CD14-positive monocyte (primary cell): ENCODE measurements at places on chromosomes 2 and 18.

- peak; percentile 30 for DNase-seq
Observed at GRCh38 chr2:47724221-47724981, 58.5 kb upstream of the MSH6 start.

DNA sequence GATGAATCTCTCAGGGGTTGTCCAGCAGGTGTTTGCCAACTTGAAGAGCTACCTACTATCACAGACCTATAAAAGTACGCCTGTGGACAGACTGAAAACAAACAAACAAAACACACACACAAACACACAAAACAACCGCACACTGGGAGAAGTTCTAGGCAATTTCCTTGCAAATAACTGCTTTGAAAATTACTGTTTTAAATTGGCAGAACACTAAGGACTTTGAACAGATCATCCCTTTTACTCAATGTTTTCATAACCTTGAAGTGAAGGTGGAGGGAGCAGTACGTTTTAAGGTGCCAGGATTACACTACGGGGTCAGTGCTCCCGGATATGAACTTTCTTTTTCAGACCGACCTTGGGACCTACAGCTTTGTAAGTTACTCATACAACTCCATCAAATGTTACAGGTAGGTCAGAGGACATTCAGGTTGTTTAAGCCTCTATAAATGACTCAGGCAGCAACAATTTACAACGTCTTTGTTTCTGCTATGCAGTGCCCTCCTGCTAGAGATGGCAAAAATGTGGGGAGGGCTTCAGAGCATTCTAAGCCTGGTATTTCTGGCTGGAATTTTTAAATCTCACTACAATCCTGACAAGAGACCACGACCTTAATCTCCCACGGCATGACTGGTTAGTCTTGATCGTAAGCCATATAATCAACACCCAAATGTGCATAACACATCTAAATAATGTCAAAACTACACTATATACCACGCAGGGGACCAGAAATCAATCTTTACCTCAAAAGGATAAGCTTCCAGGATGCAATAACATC, 1.4 kb upstream of the SLC20A1 start:
- DNase-seq, result no peak

DNA sequence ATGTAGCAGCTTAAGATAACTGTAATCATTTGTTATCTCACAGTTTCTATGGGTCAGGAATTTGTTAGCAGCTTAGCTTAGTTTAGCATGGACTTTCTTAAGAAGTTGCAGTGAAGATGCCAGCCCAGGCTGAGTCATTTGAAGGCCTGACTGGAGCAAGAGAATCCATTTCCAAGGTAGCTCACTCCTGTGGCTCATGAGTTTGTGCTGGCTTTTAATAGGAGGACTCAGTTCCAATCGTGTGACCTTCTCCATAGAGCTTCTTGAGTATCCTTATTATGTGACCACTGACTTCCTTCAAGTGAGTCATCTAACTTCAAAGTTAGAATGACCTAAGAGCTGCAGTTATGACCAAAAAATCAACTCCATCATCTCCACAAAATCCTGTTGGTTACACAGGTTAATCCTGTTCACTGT, 1.4 kb downstream of the GPATCH11 start:
- peak; percentile 48 for DNase-seq

- no peak for DNase-seq
Observed at GRCh38 chr2:49857371-49858112, 703.2 kb upstream of the FSHR start.

DNA sequence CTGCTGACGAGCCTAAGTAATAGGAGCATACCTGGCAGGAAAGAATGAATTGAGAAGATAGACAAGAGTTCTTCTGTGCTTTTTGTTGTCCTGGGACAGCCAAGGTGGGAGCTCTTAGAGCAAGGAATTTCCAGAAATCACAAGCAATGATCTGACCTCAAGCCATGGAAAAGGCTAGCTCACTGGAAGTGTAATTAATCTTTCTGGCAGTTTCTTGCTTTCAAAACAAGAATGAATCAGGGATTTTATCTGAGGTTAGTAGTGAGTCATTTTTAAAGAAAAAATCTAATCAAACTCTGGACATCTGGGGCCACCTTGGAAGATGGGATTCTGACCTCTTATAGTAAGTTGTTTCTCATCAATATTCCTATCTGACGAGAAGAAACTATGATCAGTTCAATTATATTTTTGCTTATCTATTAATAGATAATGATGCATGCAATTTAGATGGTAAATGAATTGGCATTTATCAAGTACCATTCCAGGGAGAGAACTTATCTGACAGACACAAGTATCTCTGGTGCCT, 98.0 kb downstream of the ADCYAP1 start:
- no peak for DNase-seq

DNA sequence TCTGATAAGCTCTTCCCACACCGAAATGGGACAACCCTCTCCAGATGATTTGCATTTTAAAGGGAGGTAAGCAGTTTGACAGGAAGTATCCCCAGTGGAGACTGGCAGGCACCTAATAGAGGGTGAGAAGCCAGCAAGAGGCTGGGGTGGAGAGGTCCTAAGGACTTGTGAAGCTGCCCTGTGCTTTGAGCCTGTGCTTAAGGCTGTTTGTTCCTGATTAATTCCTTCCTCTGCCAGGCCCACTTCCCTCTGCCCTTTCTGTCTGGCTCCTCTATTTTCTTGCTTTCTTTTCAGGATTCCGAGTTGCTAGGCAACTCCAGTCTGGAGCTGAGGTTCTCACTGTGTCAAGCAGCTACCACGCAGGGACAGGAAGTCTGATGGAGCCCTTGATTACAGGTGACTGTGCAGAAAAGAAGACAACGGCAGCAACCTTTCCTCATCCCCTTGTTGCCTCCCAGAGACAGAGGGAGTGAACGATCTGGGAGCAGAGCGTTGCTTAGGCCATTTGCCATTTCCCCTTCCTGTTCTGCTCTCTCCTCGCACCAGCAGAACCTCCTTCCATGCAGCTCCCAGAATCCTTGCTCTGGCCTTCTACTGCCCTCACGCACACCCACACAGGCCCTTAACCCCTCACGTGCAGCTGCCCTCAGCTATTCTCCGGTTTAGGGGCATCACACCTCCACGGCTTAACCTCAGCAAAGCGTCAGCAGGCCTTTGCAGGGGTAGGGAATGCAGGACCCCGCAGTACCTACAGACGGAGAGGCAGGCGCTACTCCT, 103.6 kb upstream of the CELF4 start:
- DNase-seq, result no peak

DNA sequence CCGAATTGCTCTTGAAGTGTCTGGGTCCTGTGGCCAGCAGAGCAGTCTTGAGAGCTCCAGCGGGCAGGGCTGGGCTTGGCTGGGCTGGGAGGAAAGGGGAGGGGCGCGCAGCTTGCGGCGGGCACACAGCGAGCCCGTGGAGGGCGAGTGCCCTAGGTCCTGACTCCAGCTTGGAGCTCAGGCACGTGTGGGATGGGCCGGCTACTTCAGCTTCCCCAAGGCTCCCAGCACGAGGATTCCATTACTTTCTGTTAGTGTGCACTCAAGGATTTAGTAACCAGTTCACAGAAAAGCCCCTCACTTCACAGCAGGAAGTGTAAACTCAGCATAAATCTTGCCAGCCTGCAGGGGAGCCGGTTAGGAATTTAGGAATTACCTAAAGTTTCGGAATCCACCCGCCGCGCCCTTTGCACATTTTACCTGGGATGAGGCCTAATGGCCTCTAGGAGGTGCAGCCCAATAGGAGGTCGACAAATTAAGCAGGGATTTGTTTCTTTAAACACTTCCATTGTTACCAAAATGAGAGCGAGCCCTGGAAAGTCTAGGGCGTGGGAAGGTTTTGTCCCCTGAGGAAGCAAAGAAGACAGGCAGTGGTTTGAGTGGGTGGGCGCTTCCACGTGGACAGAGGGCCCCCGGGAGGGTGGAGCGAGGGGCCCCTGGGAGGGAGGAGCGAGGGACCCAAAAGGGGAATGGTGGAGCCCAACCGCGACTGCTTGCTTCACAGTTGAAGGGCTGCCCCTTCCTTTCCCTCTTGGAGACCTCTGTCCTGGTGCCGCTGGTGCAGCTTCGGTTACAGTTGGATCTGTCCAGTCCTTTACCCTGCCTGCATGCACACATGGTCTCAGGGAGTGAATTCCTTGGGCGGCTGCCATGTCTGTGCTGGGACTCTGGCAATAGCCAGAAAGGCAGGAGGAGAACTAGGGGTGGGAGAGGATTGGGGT, 93.3 kb downstream of the CTAGE1 start:
- DNase-seq, result peak; percentile 54

GRCh38 chr2:156340377-156340776, 7.9 kb upstream of the NR4A2 start:
- peak; percentile 34 for DNase-seq

DNA sequence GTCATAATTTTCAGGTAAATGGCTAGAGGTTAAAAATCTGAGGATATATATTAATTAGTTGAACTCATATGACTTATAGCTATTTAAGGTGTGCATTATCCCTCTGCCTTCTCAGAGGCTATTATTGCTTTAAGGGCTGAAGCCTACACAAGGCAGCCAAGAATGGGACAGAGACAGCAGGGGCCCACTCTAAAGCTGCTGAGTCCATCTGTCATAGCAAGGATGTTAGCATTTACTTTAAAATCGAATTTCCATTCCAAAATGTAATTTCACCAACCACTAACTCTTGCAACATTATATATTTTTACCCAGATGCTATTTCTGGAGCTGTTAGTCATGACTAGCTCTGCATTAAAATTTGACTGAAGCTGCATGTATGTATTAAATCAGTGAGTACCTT, 236.3 kb upstream of the FSIP2 start:
- no peak for DNase-seq

- no peak for DNase-seq
Observed at GRCh38 chr2:85988175-85988913, 99.6 kb upstream of the ST3GAL5 start.

GRCh38 chr2:26522325-26522724, 44.4 kb upstream of the OTOF start:
- DNase-seq, result no peak
